ENCODE measurements at places on chromosomes 12 and 14.

- DNase-seq = no peak
Observed at GRCh38 chr14:56063131-56063530, 55.1 kb upstream of the PELI2 start.

DNA sequence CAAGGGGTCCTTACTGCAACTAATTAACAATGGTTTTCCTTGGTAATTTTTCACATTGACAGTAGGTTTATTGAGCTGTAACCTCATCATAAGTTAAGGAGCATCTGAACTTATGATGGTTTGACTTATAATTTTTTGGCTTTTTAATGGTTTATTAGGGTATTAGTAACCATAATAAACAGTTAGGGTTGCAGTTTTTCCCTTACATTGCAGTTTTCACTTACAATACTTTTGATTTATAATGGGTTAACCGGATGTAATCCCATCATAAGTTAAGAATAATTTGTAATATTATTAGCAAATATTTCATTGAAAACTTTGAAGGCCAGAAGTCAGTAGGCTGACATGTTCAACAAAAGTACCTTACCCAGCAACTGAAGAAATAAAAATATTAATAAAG is 811.6 kb downstream of the TRHDE start:
- DNase-seq = no peak

DNA sequence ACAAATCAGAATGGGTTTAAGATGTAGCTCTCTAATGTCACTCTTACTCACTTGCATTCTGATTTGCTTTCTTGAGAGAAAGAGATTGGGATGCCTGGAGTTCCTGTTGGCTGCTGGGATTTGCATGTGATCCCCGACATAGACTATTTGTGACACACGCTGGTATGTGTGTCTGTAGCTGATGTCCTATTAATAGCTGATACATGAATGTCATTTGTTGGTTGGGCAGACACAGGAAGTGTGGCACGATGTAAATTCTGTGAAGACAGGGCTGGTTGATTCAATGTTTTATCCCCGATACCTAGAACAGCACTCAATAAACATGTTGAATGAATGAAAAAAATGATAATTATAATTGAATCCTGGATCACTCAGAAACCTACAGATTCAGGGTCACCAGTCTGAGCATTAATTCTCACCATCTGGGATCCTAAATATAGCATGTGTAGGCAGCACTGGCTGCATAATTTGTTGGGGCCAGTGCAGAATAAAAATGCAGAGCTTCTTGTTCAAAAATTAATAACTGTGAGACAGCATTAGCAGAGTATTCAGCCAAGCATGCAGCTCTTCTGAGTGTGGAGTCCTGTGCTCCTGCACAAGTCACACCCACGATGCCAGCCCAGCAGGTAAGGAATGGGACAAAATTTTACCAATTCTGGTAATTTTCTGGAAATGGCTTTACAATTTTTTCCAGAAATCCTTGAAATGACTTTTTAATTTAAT is 35.5 kb upstream of the SOCS2 start:
- DNase-seq = no peak

DNA sequence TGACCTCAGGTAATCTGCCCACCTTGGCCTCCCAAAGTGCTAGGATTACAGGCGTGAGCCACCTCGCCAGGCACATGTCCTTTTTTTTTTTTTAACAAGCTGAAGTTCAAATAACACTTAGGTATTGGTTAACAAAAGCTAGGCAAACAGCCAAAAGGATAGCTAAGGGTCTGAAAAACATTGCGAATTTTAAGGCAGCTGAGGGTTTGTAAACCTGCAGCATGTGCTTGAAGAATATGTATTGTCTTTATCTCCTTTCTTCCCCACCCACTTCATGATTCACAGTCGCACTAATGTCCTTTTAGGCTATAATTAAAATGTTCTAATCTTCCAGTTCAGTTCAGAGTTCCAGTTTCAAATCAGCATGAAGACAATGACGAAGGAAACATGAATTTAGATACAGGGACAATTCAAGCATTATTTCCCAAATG is 30.1 kb upstream of the CERS5 start:
- no peak for DNase-seq

DNA sequence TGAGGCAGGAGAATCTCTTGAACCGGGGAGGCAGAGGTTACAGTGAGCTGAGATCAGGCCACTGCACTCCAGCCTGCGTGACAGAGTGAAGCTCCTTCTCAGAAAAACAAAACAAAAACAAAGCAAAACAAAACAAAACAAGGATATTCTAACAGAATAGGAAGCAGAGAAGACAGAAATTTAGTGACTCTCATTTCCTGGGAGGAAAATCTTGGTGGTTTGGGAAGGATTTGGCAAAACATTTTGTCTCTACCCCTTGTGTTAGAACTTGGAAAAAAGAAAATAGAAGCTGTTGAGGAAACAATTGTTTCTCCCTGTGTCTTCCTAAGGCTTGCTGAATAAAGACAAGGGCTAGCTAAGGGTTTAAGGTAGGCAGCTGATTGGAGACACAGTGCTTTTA is 79.7 kb upstream of the PTPRR start:
- no peak for DNase-seq

DNA sequence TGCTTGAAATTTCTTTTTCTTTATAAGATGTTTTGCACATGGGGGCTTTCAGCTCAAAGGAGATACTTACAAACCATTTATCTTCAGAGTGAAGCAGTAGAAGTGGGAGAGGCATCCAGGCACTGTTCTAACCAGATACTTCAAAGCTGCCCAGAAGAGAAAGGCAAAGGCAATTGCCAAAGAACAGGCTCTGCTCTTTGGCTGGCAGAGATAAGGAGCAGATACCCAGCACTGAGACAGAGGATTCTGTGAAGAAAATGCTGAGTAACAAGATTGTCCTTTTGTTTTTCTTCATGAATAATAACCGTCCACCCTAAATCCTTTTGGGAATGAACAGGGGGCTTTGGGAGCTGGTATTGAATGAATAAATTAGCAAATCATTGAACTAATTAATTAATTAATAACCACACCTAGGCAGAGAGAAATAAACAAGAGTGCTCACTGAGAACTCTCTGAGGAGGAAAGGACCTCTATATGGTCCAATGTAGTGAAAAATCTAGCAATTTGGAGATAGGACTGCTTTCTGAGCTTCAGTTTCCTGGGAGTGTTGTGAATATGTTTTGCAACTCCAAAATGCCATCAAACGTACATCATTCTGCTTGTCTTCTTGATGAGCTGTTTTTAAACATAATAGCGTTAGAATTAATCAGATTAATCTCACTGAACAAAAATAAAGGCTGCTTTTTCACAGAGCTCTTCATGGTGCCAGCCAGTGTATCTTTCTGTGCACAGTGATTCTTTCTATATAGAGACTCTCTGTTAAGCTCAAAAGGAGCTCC is 192.8 kb upstream of the AMIGO2 start:
- DNase-seq = no peak

GRCh38 chr14:23513005-23513817 is 38.4 kb downstream of the ZFHX2 start:
- no peak for DNase-seq

GRCh38 chr12:47946413-47947323 is 16.7 kb upstream of the TMEM106C start:
- no peak for DNase-seq

DNA sequence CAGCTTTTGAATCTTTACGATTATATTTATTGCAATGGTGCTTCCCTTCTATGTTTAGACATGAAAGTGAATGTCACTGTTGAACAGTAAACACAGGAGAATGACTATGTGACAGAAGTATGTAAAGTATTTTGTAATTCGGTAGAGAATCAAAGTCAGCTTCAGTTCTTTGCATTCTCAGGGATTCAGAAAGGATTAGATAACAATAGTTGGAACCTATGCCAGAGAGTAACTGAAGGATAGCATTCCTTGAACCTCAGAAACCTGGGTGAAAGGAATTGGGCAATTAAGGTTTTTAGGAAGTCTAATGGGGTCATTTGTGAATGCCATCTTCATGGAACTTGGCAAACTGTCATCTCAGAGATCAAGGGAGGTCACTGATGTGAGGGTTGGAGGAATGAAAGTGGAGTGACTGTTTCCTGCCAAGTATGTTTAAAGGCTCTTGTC is 305.3 kb upstream of the DDHD1 start:
- no peak for DNase-seq

GRCh38 chr12:117384735-117385134 is 23.3 kb upstream of the NOS1 start:
- DNase-seq = no peak

DNA sequence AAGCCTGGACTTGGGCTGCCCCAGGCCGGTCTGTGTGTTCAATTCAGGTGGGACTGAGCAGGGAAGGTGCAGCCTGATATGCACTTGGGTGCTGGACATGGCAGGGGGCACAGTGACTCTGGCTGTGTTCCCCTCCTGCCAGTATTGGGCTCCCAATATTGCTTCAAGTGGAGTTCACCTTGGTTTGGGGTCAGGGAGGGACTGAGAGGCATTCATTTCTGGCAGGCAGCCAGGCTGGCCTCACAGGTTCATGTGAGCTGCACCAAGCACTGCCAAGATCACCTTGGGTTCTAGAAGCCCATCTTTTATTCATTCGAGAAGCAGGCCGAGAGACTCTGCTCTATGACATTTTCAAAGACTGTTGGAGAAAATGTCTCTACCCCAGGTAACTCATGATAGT is 245.0 kb downstream of the CHST11 start:
- DNase-seq = no peak
